ENCODE measurements at places on chromosomes 12 and 14.
A peak's percentile ranks its signal among the peaks of the same experiment; 100 is the strongest.

DNA sequence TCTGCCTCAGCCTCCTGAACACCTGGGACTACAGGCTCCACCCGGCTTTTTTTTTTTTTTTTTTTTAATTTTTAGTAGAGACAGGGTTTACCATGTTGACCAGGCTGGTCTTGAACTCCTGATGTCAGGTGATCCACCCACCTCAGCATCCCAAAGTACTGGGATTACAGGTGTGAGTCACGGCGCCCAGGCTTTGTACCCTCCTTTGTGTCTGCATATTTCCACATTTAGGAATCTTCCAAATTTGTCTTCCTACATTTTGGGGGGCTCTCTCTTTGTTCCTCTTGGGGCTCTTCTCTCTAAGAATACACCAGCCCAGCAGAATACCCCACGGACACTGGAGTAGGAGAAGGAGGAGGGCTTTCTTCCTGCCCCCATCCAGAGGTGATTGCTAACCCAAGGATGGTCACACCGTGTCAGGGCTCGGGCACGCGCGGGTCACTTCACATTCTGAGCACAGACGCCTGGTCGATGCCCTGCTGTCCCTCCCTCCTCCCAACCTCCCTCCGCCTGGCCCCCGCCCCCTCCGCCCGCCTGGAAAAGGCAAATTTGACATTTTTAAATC, 2.1 kb upstream of the DNAJC22 start:
- DNase-seq: peak; percentile 8

- no peak for DNase-seq
Measured at GRCh38 chr14:23559010-23559925, 3.2 kb downstream of the THTPA start.

DNA sequence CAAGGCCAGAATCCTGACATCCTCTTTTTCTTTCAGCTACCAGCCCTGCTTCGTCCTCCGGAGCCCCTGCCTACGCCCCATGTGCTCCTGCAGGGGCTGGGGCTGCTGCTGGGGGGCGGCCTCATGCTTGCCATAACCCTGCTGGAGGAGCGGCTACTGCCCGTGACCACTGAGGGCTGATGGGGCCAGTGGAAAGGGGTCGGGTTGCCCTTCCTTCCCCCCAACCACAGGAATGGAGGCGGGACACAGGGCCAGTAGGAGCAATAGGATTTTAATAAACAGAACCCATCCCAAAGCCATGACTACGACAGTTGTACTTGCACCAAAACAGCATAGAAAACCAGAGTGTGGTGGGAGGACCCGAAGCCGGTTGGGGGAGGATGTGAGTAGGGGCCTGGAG, 7.7 kb downstream of the SLC39A5 start:
- DNase-seq: no peak

DNA sequence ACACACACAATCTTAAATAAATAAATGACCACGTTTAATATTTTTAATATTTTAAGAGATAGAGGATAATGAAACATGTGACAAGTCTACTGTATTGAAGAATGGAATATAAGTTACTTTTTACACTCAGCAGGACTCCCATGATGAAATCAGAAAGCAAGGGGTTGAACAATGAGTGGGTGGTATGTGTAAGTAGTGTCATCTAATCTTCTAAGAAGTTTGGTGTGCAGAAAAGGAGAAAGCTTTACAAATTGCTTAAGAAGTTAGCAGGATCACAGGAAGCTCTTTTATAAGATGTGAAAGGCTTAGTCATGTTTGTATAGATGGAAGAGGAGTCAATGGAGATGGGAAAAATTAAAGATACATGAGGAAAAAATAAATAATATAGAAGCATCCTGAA, 47.8 kb downstream of the SLC15A5 start:
- DNase-seq: no peak

GRCh38 chr12:59322473-59322872, 273.4 kb upstream of the SLC16A7 start:
- DNase-seq: no peak

- DNase-seq: no peak
Measured at GRCh38 chr12:70032076-70032475, 207.0 kb downstream of the MYRFL start.
